ENCODE measurements at places on chromosomes 16 and 17.

GRCh38 chr17:2655546-2655945, 56.0 kb downstream of the CLUH start:
- no peak for DNase-seq

- no peak for DNase-seq
Measured at GRCh38 chr17:2721603-2722002, 10.0 kb upstream of the CLUH start.

- DNase-seq, result no peak
Measured at GRCh38 chr17:12537436-12537835, 128.3 kb upstream of the MYOCD start.

DNA sequence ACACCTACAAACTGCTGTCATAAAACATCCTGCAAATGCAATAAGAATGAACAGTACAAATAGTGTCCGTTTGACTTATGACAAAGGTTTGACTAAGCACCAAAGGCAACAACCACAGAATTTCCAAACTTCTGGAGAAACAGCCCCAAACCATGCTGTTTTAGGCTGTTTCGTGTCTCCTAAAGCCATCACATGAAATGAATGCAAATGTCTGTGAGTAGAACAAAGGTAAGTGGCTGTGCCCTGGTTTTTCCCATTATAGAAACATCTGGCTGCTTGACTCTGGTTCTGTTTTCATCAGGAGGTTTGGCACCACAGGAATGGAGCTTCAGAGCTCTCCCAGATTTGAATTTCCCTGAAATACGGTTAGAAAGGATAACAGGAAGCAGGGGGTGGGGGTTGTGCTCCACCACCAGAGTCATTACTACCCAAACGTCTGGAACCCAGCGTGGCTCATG, 4.6 kb upstream of the EMP2 start:
- DNase-seq, result no peak

GRCh38 chr16:31268891-31269290, 9.1 kb downstream of the ITGAM start:
- no peak for DNase-seq

DNA sequence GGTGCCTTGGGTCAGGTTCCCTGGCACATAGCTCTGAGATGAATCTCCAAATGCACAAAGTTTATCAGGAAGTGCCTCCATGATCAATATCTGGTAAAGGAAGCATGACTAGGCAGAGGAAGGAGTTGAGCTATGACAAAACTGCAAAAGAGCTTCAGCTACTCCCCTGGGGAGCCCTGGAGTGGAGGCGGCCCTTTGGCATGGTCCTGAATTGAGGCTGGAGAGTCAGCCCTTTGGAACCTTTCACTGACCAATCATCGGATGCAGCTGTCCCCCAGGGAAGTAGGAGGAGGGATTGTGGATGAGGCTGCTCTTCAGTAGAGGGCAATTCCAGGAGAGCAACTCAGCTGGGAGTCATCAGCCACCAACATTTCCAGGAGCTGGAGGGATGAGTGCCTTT, 46.1 kb upstream of the NLRP1 start:
- no peak for DNase-seq

DNA sequence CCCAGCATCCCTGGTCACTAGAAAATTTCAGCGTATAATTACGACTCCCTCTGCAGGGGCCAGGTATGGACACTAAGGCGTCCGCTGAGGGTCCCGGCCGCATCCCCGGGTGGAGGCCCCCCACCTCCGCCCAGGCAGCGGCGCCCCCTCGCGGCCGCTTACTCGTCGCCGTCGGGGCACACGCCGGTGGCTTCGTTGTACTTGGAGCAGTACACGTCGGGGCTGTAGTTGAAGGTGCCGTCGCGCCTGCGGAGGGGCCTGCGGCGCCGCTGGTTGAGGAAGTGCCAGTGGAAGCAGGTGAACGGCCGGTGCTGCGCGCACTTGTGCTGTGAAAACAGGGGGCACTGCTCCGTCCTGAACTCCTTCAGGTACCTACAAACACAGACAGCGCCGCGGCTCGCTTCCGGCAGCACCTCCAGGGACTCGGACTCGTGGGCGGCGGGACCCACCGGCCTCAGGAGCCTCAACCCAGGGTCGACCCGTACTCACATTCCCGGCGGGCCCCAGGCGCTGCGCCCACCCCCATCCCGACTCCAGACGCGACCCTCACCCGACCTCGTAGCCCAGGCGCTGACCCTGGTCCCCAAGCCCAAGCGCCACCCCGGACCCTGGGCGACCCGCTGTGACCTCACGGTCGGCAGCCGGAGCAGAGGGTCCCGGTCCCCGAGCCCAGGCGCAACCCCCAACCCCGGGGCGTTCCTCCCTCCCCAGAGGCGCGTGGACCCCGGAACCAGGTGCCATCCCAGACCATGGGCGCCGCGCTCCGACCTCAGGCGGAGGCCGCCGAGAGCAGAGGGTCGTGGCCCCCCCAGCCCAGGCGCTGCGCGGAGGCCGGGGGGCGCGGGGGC, 596 bp downstream of the UNKL start:
- peak; percentile 23 for DNase-seq

- no peak for DNase-seq
Measured at GRCh38 chr17:73093286-73093685, 798 bp upstream of the SLC39A11 start.

- DNase-seq, result no peak
Measured at GRCh38 chr16:85735225-85735635, 15.7 kb downstream of the C16orf74 start.

DNA sequence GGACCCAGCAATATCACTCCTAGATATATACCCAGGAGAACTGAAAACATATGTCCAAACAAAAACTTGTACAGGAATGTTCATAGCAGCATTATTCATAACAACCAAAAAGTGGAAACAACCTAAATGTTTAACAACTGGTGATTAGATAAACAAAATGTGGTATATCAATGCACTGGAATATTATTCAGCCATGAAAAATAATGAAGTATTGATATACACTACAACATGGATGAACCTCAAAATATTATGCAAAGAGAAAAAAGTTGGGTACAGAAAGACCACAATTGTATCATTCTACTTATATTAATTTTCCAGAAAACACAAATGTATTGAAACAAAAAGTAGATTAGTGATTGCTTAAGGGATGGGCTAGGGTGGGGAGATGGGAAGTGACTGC, 498.6 kb downstream of the GRIN2A start:
- no peak for DNase-seq

- DNase-seq, result peak; percentile 91
Measured at GRCh38 chr17:15341385-15341849, at the start of gene TEKT3. Gene TEKT3, minus strand, starts transcription at chr17:15341597. Its CDS starts 10,012 bp downstream, at chr17:15331585.

- no peak for DNase-seq
Measured at GRCh38 chr17:8420041-8420934, 15.4 kb upstream of the NDEL1 start.

DNA sequence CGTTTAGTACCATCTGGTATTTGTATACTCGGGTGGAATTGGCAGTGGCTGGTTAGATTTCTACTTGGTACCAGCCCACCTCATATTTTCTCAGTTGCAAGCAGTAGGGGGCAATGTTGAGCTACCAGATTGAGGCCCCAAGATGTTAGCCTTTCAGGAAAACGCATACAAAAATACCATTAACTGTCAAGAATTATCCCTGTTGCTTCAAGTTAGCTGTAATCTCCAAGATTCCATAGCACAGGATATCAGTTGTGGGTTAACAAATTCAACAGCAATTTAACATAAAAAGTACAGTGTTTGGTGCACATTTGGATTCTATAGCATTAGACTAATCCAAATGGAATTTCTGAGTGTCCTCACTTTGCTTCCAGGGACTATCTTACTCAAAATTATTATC, 188.2 kb downstream of the FTO start:
- peak; percentile 74 for DNase-seq

DNA sequence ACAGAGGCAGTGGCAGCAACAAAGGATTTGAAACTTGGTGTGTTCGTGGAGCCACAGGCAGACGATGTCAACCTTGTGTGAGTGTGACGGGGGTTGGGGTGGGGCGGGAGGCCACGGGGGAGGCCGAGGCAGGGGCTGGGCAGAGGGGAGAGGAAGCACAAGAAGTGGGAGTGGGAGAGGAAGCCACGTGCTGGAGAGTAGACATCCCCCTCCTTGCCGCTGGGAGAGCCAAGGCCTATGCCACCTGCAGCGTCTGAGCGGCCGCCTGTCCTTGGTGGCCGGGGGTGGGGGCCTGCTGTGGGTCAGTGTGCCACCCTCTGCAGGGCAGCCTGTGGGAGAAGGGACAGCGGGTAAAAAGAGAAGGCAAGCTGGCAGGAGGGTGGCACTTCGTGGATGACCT, 25.5 kb downstream of the STH start:
- DNase-seq, result no peak

- DNase-seq, result no peak
Measured at GRCh38 chr16:85539629-85540291, 73.4 kb upstream of the GSE1 start.

DNA sequence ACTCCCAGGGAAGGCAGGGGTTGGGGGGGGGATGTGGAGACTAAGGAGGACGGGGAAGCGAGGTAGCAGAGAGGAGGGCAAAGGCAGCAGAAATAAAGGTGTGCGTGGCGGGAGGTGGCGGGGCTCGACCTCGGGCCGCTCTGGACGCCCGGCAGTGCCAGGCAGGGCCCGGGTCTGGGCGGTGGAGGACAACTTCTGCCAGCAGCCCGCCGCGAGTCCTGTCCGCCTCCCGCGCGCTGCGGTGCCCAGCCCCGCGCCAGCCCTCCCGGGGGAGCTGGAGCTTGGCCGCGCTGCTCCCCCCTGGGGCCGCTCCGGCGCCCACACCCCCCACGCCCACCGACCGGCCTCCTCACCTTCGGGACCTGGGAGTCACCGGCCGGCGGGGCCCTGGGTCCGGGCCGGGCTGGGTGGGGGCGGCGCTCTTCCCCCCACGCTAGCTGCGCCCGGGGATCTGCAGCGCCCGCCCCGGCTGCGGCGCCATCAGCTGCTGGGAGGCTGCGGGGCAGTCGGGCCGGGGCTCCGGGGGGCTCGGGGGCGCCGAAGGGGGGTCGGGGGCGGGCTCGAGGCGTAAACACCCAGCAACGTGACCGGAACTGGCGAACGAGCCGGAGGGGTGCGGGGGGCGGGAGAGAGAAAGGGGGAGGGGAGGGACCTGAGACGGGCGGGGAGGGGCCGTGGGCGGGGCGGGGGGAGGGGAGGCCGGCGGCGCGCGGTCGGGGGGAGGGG, at the start of gene CCDC92B:
Gene CCDC92B (minus strand): TSS at position 595 of the 726 bp plus-strand sequence. CDS start 14,507 bp downstream, outside the sequence.
- peak; percentile 34 for DNase-seq

DNA sequence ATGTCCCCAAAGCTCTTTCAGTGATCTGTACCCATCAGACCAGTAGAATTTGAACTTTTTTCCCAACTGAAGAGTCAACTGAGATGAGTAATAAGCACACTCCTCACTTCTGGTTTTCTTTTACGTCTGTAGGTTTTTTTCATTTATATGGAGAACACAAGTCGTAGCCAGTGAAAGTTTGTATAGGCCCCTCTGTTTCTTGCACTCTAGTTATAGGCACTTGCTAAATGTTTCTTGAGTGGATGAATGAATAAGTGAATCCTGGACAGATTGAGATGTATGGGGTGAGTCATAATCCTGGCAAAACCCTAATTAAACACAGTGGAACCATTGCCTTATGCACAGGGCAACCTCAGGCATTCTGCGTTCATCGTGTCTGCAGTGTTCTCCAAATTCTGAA, 193.7 kb upstream of the TBX2 start:
- no peak for DNase-seq

DNA sequence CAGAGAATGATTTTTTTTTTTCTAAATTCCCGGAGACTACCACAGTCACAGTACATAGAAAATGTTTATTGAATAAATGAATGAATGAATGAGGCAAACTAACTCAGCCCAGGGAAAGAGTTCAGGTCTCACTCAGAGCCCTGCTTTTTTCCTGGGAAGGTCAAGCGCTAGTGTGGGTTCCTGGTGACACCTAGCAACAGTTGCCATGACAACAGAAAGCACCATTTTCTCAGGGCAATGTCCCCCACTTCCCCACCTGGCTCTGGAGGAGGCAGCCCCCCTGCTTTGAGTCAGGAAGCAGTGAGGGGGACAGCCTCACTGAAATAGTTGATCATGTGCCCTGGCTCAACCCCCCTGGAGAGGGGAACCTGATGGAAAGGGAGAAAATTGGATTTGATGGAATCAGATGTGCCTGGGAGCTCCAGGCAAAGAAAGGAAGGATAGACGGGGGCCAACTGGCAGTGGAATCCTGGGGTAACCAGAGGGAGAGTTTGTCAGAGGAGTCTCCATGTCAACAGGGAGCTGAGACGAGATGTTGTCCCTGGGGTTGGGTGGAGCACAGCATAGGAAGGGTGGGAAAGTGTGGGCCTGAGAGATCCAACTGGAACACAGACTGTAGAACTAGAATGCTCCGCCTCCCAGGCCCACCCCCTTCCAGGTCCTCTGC, 242.2 kb upstream of the CCL2 start:
- no peak for DNase-seq

GRCh38 chr16:83366228-83366627, 441.6 kb upstream of the HSBP1 start:
- no peak for DNase-seq

DNA sequence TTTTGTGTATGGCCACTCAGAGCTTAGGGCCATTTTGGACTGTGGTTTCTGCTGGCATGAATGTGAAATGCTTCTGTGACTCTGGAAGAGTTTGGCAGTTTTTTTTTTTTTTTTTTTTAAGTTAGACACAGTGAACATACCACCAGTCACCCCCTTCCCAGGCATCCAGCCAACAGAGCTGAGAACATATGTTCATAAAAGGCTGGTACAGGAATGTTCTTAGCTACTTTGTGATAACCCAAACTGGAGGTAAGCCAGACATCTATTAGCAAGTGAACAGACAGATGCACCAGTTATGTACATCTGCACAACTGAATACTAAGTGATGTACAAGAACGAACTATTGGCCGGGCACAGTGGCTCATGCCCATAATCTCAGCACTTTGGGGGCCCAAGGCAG, 92.7 kb downstream of the ABCC1 start:
- no peak for DNase-seq

DNA sequence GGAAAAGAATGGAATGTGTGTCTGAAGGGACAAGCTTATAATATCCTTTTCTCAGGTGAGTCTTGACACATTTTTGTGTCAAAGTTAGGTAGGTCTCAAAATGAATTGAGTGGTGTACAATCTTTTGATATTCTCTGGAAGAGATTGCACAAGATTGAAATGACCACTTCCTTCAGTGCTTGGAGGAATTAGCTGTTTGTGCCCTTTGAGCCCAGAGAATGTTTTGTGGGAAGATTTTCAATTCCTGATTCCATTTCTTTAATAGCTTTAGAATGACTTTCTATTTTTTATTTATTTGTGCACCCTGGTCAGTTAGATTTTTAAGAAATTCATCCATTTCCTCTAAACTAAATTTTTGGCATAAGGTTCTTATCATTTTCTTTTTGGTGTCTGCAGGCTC, 1.6 kb upstream of the CCL13 start:
- no peak for DNase-seq

DNA sequence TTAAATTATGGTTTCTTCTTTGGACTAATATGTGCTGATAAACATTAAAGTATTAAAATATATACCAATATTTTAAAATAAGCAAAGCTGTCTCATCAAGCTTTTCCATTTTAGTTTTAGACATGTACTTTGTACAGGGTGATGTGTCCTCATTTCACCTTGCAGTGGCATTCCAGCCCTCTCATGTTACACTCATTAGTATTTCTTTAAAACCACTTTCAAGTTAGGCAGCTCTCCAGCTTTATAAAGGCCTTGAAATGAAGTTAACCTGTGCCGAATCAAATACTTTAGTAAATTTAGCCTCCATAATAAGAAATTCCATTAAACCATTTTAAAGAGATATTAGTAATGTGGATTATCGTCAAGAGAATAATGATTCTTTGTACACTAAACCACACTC, 107.6 kb upstream of the HLF start:
- DNase-seq, result no peak
